ENCODE measurements at places on chromosomes 3 and 15.

- DNase-seq, result no peak
Measured at GRCh38 chr3:148865049-148865448, at the start of gene CPA3. Gene CPA3, plus strand, starts transcription at chr3:148865296. Its CDS starts 12 bp downstream, at chr3:148865308.

- no peak for DNase-seq
Measured at GRCh38 chr3:98376631-98377030, 13.8 kb upstream of the OR5K3 start.

- peak; percentile 52 for DNase-seq
Measured at GRCh38 chr3:46558184-46559043, 7.7 kb downstream of the LRRC2 start.

GRCh38 chr3:71194785-71195184, 388.7 kb downstream of the FOXP1 start:
- no peak for DNase-seq

DNA sequence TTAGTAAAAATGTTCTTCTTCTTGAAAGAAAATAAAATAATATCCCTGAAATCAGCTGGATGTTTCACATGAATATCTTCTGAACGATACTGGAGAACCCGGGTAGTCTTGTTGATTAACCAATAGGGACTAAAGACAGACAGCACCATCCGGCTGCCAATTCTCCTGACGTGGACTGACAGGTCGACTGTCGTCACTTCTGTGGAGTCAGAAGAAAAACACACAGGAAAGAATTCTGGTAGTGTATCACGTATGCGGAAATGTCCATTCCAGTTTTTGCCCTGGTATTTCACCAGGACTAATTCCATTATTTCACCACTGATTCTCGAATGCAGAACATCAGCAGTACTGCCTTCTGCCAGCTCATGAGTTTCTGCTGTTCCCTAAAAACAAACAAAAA, 144.6 kb downstream of the VPS13C start:
- DNase-seq, result no peak

GRCh38 chr15:51841406-51842040, 12.1 kb downstream of the TMOD3 start:
- DNase-seq, result no peak

DNA sequence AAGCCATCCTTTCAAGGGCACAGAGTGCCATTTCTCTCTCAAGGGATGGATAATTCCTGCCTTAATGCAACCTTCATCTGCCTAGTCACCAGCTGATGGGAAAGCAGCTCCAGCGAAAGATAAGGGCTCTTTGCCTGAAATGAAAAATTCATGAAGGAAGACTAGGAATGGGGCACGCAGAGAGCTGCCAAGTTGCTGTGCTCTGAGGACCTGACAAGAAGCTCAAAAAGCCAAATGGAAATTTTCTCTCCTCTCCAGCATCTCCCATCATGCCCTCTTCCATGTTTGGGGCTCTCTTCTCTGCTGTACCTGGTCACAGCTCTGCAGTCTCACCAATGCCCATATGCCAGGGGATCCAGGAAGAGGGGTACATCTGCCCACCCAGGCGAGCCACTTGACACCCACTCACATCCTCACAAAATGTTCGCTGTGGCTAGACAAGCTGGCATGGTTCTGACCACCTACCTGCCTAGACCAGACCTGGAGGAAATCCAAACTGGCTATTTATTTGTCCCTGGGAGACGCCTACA, 29.3 kb upstream of the ABHD2 start:
- DNase-seq, result no peak

GRCh38 chr15:94259121-94259751, 27.9 kb downstream of the MCTP2 start:
- no peak for DNase-seq

DNA sequence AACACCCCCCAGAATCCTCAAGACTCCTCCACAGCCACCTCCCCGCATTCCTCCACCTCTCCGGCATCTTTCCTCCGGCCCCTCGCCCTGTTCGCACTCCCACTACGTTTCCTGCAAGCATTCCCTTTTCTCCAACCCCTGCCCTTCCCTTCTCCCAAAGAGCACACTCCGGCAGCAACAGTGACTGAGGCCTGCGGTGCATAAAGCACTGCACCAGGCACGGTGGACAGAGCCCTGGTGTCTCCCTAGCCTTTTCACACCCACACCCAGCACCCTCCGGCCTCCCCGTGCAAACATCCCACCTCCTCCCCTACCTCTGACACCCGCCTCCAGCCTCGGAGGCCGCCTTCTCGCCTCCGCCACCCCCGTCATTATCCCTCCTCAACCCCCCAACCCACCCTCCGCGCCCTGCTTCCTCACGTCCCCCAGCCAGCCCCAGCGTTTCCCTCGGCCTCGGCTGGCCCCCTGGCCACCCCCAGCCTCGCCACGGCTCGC, 577 bp downstream of the ZNF148 start:
- no peak for DNase-seq

GRCh38 chr15:98655732-98656131, 7.4 kb downstream of the IGF1R start:
- no peak for DNase-seq

- no peak for DNase-seq
Measured at GRCh38 chr3:180142041-180142440, 105.3 kb upstream of the PEX5L start.

GRCh38 chr3:133505813-133506212, 67.7 kb upstream of the CDV3 start:
- DNase-seq, result no peak

DNA sequence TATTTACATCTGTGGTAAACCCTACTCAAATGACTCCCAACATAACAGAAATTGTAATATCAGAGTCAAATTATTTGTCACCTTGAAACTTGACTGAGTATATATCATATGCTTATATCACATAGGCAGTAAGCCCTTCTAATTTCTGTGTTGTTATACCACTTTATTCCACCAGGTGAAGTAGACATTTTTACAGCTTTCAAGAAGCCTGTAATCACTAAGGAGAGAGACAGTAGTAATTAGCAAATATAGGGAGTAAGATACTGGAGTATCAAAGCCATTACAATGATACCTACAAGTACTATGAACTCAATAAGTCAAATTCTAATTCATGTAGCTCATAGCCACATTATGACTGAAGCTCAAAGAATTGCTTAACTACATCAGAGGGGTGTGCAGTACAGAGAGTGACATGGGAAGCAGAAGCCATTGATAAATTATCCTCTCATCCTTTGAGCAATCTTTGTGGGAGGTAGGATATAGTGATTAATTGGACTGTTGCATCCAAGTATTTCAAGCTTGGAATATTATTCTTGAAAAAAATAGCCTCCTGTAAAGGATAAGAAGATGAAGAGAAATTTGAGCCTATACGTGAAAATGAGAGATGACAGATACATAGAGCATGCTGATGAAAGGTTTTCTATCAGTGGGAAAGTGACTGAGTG, 1005.9 kb downstream of the ZPLD1 start:
- DNase-seq, result no peak
